ENCODE measurements at places on chromosomes 16 and 17.

DNA sequence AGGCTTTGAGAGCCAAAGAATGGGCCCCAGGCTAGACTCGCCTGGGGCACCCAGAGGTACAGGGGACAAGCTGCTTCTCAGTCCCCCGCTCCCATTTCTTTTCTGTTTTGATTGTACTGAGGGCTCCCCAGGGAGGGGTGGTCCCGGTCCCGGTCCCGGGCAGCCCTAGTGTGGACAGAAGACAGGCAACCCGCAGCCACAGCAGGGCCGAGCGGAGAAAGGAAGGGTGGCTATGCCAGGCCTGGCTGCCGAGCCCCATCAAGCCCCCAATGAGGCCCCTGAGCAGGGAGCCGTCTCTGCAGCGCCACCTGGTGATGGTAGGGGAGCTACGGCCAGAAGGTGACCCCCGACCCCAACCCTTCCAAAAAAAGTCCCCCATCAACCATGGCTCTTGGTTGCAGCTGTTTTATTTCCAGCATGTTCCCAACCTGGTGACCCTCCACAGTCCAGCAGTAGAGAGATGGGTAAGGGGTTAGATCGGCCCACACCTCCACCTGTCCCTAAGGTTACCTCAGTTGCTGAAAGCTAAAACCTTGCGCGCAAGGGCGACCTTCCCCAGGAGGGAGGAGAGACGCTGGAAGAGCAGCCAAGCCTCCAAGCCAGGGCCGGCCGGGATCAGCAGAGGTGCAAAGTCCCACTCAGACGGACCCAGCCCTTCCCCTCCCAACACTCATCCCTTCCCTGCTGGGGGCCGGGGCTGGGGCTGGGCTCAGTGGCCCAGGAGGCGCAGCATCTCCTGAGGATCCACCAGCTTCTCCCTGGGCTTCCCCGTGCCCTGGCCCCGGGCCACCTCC, 2.6 kb upstream of the GRIN2C start:
- DNase-seq: peak; percentile 76

DNA sequence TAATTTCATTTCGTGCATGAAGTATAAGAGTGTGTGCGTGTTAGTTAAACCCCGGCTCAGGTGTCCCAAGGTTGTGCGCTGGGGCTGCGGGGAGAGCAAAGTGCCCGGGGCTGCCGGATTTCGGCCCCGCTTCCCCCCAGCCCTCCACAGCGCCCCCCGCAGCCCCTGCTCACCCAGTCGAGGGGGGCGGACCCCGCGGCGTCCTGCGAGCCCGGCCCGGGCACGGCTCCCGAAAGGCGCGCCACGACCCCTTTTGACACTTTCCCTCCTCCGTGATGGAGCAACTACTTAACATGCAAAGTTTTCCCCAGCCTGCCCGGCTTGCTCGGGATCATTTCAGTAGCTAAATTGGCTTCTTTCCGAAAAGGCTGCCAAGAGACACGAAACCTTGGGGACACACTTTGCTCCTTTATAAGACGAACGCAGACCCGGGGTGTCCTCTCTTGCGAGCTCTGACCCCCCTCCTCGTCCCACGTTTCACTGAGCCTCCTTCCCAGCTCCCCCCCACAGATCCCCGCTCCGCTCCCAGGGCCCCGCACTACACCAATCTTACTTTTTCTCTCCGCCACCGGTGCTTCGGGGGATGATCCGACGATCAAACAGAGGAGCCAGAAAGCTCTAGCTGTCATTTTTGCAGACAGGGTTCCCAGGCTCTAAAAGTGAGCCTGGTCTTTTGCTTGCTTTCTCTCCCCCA, 552 bp downstream of the C17orf58 start:
- DNase-seq: peak; percentile 49

- peak; percentile 56 for DNase-seq
These were observed 263.5 kb downstream of the SNX29 start for GRCh38 chr16:12240036-12240435.

DNA sequence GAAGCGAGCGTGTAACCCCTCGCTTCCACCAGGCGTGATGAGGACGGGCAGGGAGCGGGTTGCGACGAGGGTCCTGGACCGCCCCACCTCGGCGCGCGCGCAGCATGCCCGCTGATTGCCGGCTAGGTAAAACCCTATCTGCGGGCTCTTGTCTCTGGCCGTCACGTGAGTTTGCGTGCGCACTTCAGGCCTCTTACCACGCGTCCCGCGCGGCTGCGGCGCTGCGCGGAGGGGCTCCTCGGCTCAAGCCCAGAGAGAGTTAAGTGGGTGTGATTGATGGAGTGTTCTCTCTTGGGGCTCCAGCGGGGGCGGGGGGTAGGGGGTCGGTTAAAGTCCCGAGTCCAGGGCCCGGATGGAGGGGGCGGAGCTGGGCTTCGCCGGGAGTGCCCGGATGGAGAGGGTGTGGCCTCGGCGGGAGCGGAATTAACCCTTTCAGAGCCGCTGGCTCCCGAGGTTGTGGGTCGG, 7.9 kb downstream of the KDM6B start:
- DNase-seq: peak; percentile 95

DNA sequence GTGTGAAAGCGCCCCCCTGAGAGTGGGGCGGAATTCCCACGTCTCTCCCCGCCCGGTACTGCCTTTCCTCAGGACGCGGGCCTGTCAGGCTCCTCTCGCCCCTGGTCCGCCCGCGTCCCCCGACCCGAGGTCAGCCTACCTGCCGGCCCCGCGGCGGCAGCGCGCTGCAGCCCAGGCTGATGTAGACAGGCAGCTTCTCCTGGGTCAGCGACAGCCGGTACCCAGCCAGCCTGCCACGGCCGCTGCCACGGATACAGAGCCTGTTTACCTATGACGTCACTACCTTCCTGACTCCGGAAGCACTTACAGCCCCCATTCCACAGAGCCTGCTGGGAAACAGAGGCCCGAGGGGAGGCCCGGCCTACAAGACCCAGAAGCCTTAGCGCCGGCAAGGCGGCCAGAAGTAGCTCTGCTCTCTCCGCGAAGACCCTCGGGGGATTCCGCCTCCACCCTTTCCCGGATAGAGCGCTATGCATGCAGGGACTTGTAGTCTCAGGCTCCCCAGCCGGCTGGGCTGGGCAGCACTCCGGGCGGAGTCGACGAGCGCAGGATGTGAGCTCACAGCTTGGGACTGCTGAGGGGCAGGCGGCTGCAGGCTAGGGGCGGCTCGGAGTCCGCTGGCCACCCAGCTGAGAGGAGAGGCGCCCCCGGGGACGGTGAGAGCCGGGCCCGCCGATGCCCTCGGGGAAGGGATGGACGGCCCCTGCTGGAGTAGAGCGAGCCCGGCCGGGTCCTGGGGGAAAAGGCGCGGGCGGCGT, at the start of the genes IFT20 and TNFAIP1:
Gene IFT20 (minus strand): TSS at position 272 of the 758 bp plus-strand sequence. CDS start 3,487 bp downstream, outside the sequence.
Gene TNFAIP1 (plus strand): TSS at position 561 of the 758 bp plus-strand sequence. CDS start 3,761 bp downstream, outside the sequence.
- peak; percentile 100 for DNase-seq

All from femur (tissue), 1 donor.